ENCODE measurements at places on chromosomes 13 and 19.
A peak's percentile ranks its signal among the peaks of the same experiment; 100 is the strongest.

DNA sequence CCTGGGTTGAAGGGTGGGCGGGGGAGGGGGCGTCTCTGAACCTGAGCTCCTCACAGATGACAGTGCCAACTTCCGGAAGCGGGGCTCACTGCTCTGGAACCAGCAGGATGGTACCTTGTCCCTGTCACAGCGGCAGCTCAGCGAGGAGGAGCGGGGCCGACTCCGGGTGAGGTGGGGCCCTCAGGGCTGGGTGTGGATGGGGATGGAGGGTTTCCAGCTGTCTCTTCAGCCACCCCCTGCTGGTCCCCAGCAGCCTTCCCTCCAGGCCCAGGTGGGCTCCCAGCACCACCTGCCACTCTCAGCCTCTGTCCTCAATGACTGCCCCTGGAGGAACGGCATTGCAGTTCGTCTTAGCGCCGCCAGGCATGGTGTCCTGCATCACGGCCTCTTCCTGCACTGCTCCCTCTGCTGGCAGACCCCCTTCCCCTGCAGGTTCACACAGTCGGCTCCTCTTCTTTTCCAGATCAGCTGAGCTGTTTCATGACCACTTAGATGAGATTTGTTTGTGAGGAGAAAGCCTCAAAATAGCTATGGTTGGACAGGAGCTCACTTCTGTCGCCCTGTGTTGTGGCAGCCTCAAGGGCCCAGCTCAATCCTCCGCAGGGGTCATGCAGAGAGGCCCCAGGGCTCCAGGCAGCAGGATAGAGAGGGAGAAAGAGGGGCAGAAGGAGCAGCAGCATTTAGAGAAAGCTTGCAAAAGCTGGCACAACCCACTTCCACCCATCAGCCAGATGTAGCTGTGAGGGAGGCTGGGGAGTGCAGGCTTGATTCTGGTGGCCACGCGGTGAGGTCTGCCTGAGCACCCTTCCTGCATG lies 2.5 kb upstream of the GARIN5A start:
- peak; percentile 53 for DNase-seq

- DNase-seq, result no peak
Measured at GRCh38 chr19:39826311-39826945, 7.5 kb downstream of the DYRK1B start.

DNA sequence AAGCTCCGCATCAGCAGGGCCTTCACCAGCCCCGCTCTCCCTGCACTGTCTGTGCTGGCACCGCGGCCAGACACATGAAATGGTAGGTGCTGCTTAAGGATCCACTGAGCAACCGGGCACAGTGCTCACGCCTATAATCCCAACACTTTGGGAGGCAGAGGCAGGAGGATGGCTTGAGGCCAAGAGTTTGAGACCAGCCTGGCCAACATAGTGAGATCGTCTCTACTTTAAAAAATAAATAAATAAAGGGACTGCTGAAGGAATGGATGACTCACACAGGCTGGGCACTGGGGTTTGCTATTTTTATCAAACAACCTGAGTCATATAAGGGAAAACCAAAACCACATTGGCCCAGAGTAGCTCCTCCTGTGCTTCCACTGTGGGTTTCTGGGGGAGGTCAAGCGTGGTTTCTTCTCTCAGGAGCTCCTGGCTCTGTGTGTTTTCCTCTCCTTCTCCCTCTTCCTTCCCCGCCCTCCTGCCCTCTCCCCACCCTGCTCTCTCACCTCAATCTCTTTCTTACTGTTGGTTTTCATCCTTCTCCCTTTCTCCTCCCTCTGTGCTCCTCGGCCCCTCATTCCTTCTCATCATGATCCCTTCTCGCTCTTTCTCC lies 21.3 kb downstream of the VRK3 start:
- DNase-seq, result peak; percentile 94

DNA sequence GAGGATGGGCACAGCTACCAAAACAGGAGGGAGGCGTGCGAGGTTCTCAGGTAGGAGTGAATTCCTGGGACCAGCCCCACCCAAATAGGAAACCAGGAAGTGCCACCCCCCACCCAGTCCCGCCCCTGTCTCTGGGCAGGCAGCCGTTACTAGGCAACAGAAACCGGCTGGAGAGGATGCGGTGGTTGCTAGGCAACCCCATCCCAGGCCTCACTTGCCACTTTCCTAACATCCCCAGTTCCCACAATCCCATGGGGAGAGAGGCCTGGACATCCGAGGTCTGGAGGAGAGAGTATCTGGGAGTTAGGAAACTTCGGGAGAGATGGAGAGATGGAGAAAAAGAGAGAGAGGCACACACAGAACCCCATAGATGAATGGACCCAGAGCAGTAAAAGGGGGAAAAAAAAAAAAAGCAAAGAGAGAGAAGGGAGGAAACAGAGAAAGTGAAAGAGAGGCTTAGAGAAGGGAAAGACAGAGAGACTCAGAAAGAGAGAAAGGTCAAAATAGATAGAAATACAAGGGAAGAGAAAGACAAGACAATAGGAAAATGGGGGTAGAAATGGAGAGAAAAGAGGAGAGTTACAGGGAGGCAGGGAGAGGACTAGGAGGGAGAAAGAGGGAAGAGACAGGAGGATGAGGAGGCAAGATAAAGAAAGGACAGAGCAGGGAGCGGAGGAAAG lies 3.8 kb downstream of the GRIK5 start:
- DNase-seq, result no peak

- no peak for DNase-seq
Measured at GRCh38 chr13:91272235-91272777, 75.2 kb upstream of the MIR17HG start.

DNA sequence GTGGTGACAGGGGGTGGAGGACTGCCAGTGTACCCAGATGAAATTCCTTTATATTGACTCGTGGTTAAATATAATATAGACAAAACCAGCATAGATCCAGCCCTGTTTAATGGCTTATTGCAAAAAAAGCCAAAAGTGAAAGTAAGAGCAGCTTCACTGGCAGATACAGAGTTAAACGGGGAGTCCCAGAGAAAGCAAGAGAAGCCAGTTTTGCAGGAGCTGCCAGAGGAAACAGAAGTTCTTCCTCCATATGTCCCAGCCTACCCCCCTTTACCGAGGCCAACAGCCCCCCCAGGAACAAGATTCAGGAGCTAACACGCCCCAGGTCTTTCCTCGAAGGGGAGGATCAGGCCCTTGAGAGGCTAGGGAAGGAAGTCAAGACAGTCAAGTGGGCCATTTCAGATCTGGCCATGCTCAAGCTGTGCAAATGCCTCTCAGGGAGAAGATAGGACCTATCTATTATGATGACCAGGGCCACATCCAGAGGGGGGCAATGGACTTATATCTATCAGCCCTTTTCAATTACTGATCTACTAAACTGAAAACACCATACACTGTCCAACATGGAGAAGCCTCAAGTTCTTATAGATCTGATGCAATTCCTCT lies 47.2 kb upstream of the ZNF737 start:
- DNase-seq, result no peak

- no peak for DNase-seq
Measured at GRCh38 chr19:54633401-54633800, 3.1 kb downstream of the LILRB1 start.

DNA sequence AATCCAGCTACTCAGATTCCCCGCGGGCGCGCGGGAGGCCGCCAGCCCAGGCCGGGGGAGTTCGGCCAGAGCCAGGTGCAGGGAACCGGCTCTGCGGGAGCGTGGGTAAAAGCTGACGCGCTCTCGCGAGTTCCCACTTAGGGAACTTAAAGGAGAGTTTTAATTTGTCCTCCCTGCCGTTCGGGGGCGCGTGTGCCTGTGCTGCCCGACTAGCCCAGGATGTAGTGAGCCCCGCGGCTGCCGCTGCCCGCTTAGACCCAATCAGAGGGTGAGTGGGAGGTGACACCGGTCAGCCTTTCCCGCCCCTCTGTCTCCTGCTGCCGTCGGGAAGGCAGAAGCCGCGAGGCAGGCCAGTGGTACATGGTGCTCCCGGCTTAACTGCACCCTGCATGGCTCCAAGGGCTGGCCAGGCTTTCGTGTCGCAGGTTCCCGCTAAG lies 36.0 kb upstream of the NEK3 start:
- peak; percentile 72 for DNase-seq

GRCh38 chr13:96551546-96551945 lies 442.7 kb downstream of the OXGR1 start:
- peak; percentile 33 for DNase-seq
